ENCODE measurements at places on chromosomes 4 and X. TPM values are rescaled to one million over a fixed set of nuclear protein-coding genes. Genes with fewer than 3 reads are reported as not detected.

CCNB3 gene
- 1.4 TPM for polyA plus RNA-seq

HOPX gene
- 5.9 TPM for polyA plus RNA-seq

RAB41 gene
- not detected for polyA plus RNA-seq

PROM1 gene
- 0.16 TPM for polyA plus RNA-seq

AVPR2 gene
- 2.5 TPM for polyA plus RNA-seq

FAM47E gene
- 1.2 TPM for polyA plus RNA-seq

CT45A3 gene
- polyA plus RNA-seq: not detected

WAS gene
- polyA plus RNA-seq: 0.45 TPM

PPP4R3C gene
- polyA plus RNA-seq: not detected

GYG2 gene
- 0.42 TPM for polyA plus RNA-seq

GPRASP1 gene
- 0.43 TPM for polyA plus RNA-seq

POU3F4 gene
- not detected for polyA plus RNA-seq

MAGEA9B gene
- not detected for polyA plus RNA-seq

CSAG1 gene
- polyA plus RNA-seq: not detected
